ENCODE measurements at places on chromosomes 3 and 15.
A peak's percentile ranks its signal among the peaks of the same experiment; 100 is the strongest.

DNA sequence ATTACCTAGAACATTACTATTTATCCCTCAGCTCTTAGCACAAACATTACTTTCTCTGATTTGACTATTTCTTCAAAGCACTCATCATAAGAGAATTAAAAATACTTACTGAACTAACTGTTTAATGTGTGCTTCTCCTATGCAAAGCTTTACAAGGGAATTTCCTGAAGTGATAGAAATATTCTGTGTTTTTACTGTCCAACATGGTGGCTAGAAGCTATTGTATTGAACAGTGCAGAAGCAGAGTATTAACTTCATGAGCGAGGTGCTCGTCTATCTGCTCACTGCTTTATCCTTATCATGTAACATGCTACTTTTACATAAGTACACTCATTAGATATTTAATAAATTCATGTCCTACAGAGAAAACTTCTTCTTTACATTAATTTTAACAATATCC is 239.1 kb downstream of the ISL2 start:
- no peak for DNase-seq

GRCh38 chr15:99106417-99107220 is 1.7 kb downstream of the SYNM start:
- no peak for DNase-seq

DNA sequence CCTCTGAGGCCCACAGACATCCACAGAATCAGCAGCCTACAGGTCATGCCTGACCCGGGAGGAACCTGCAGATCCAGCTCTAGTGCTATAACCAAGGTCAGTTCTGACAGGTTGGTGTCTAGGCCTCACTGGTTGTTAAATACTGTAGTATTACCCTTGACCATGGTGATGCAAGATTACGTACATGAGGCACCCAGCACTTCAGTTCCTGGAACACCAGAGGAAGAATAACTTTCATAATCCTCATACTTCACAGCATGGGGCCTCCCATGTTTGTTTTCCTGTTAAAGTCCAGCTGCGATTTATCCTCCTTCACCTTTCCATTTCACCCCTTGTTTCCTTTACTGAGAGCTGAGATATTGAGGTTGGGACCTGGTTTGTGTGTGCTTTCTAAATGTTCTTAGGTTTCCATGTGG is 34.4 kb upstream of the GLCE start:
- no peak for DNase-seq

DNA sequence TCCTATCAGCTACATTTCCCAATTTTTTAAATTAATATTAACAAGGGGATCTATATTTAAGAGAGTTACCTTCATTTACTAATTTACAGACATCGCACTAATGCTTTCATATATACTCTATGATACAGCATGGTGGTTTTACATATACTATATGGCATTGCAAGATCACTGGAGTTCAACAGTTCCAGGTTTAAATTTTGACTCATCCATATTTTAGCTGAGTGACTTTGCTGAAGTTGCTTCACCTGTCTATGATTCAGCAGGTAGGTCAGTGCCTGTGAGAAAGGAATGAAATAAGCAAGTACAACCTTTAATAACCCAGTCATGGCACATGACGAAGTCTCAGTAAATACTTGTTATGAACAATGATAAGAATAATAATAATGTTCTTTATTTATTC is 211.1 kb downstream of the P3H2 start:
- no peak for DNase-seq

GRCh38 chr3:9806688-9807589 is 3.1 kb upstream of the TTLL3 start:
- no peak for DNase-seq

DNA sequence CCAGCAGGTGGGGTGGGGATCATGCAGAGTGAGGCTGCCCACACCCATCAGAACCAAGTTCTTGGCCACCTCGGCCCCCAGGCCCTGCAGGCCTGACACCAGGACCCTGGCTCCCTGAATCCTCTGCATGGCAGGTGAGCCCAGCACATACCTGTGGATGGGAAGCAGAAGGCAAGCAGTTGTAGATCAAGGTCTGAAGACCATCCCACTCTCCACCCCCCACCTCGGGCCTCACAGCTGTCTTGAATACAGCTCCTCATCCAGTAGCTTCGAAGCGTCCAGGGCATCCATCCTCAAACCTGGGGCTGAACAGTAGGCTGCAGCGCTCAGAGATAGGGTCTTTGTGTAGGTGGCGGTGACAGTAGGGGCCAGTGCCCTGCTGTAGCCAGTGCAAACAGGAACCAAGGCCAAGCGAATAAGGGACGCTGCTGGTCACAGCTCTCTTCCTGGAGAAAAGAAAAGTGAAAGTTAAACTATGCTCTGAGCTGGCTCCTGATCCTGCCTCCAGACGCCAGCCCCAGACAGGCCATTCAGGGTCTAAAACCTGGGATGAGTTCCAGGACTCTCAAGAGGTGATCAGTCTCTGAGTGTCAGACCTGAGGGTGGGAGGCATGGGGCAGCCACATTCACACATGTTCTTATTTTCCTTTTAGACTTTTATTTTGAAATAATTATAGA is at the start of gene UBA7:
Gene UBA7, minus strand, starts transcription at position 457 of the 678 bp plus-strand sequence. Its CDS starts 166 bp downstream, at position 291.
- DNase-seq: peak; percentile 86
